ENCODE measurements at places on chromosomes 2 and 18. TPM values are rescaled to one million over a fixed set of nuclear protein-coding genes. Genes with fewer than 3 reads are reported as not detected.

Gene LHCGR
- total RNA-seq = not detected

Gene CNGA3
- not detected for total RNA-seq

Gene CLK1
- 42.9 TPM for total RNA-seq

Gene ALPG
- not detected for total RNA-seq

Gene ZNF892
- total RNA-seq = 1.7 TPM

Gene GBX2
- total RNA-seq = 8.0 TPM

Gene REL
- total RNA-seq = 2.7 TPM

Gene QPCT
- 42.6 TPM for total RNA-seq

Gene COL5A2
- total RNA-seq = 34.9 TPM

Gene CTLA4
- not detected for total RNA-seq

Gene AQP12B
- not detected for total RNA-seq

Gene CPLX4
- total RNA-seq = not detected

Gene SCG2
- 3.0 TPM for total RNA-seq

Gene CXCR2
- total RNA-seq = not detected

Gene TTN
- not detected for total RNA-seq

Gene MC4R
- not detected for total RNA-seq

Gene STAT4
- 0.48 TPM for total RNA-seq

Gene ACVR1C
- total RNA-seq = 0.39 TPM

Gene FOXD4L1
- not detected for total RNA-seq

Gene ANKRD23
- 6.0 TPM for total RNA-seq

Gene POTEC
- total RNA-seq = 2.9 TPM

Gene WNT6
- total RNA-seq = not detected

Gene FAM124B
- total RNA-seq = 0.11 TPM

Gene ANKRD30B
- not detected for total RNA-seq

Gene HTRA2
- total RNA-seq = 41.2 TPM

Gene SULT1C4
- total RNA-seq = not detected

Gene COLEC11
- not detected for total RNA-seq

Gene ANKRD62
- total RNA-seq = not detected

Gene CARF
- total RNA-seq = 5.8 TPM

Gene GALNT5
- 0.03 TPM for total RNA-seq

Gene RPRD1A
- 60.4 TPM for total RNA-seq

Gene TRAK2
- total RNA-seq = 14.2 TPM

Gene BOLL
- total RNA-seq = not detected

Gene GAREM2
- 0.06 TPM for total RNA-seq

Gene PIKFYVE
- 12.5 TPM for total RNA-seq

Gene CHRNG
- not detected for total RNA-seq

Gene FAM161A
- total RNA-seq = 2.7 TPM

Gene LINC00305
- total RNA-seq = not detected

Gene IL37
- total RNA-seq = not detected

Gene DPY30
- total RNA-seq = 141 TPM

Gene NEB
- 0.48 TPM for total RNA-seq

Gene MYCN
- total RNA-seq = 0.23 TPM

Gene HRH4
- 0.06 TPM for total RNA-seq

Gene ATL2
- total RNA-seq = 132 TPM

Gene TAF1B
- total RNA-seq = 82.7 TPM

Gene IL36G
- total RNA-seq = 0.80 TPM

Gene TAF4B
- 12.3 TPM for total RNA-seq

Gene WDR75
- 92.4 TPM for total RNA-seq

Gene GALNT3
- 9.3 TPM for total RNA-seq

Gene LOXHD1
- not detected for total RNA-seq

Gene CFC1B
- total RNA-seq = not detected

Gene FNDC4
- 1.9 TPM for total RNA-seq

Gene CPO
- total RNA-seq = not detected

Gene WDCP
- 18.0 TPM for total RNA-seq

Gene PJVK
- 2.1 TPM for total RNA-seq

Gene UGT1A6
- total RNA-seq = 1.1 TPM
